T-helper 2 cell (primary cell): ENCODE measurements at places on chromosomes 12 and 14.

GRCh38 chr12:115932066-115932465 is 345.4 kb downstream of the MED13L start:
- DNase-seq = no peak

- DNase-seq = no peak
These were observed 190.4 kb downstream of the NTF3 start for GRCh38 chr12:5622280-5622679.

DNA sequence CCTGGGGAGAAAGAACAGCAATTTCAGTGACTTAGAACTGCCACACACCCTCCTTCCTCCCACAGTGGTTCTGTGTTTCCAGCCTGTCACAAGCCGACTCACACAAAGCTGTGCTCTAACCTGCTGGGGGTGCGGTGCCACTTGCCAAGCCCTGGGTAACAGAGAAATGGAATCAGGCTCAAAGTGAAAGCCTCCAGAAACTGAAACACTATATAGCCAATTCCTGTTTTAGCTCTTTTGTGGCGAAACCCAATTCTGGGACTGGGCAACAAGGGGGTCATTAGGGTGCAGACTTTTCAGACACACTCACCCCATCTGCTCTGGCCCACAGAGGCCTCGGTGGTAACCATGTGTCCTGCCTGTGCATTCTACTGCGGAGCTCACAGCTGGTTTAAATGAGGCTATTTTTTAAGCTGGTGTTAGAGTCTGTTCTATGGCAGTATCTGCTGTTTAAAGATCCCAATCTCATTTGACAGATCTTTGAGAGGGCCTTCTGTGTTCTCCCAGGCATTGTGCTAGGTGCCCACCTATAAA is 15.2 kb upstream of the ACTR6 start:
- DNase-seq = no peak

- DNase-seq = no peak
These were observed 190.7 kb upstream of the PPFIA2 start for GRCh38 chr12:81949841-81950308.

DNA sequence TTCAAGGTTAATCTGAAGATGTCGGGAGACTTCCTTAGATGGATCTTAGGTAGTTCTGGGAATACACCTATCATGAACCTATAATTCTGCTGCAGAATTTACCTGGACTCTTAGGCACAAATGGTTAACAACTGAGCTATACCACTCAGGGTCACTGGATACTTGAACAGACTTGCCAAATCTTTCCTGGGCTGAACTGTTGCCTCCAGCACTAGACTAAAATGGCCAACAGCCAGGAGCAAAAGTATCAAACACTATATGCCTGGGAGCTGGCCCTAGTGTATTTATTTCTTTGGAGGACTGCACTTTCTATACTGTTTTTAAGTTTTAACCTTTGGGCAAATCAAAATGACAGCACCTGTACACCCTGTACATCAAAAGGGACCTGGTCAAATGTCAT is 252.8 kb downstream of the TMEM117 start:
- DNase-seq = no peak
